ENCODE measurements at places on chromosomes 1 and 21. TPM values are rescaled to one million over a fixed set of nuclear protein-coding genes. Genes with fewer than 3 reads are reported as not detected.

GRCh38 chr1:214018386-214019268 is 30.9 kb downstream of the PROX1 start:
- DNase-seq: no peak

GRCh38 chr1:60672449-60672848 is 409.9 kb upstream of the NFIA start:
- DNase-seq: no peak

The C1orf115 gene
- total RNA-seq: 3.5 TPM

The SMIM11 gene
- 20.8 TPM for total RNA-seq

DNA sequence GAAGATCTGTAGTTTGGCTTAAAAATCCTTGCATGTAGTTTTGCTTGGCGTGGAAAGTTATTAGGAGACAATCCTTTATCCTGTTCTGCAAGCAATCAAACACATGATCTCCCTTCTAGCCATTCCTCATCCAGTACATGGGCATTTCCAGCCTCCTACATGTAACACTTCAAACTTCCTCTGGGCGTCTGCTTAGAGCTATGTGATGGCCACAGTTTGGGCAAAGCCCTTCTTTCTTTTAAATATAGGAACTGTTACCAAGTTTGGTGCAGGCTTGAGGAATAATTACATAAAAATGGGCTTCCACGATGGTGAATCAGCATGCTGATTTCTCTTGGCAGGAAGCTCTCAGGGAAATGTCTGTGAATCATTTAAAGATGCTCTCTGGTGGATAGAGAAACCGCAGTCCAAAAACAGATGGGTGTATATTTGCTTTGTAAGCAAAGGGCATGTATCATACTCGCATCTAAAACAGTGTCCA is 176.9 kb upstream of the FMN2 start:
- DNase-seq: no peak

Data from chondrocyte (in vitro differentiated cells).